Chondrocyte (in vitro differentiated cells): ENCODE measurements at places on chromosomes 1 and 21. TPM values are rescaled to one million over a fixed set of nuclear protein-coding genes. Genes with fewer than 3 reads are reported as not detected.

DRAXIN gene
- 0.17 to 0.29 TPM (median 0.18 TPM) in 3 replicates for total RNA-seq

LCE2B gene
- not detected in 3 replicates for total RNA-seq

FCRL1 gene
- not detected in 3 replicates for total RNA-seq

LCE7A gene
- not detected in 3 replicates for total RNA-seq

NR1I3 gene
- not detected in 3 replicates for total RNA-seq

SUSD4 gene
- total RNA-seq = 0.42 to 0.87 TPM (median 0.85 TPM) in 3 replicates

MROH9 gene
- total RNA-seq = 0.41 TPM in 1 of 3 replicates, not detected in the others

DNA sequence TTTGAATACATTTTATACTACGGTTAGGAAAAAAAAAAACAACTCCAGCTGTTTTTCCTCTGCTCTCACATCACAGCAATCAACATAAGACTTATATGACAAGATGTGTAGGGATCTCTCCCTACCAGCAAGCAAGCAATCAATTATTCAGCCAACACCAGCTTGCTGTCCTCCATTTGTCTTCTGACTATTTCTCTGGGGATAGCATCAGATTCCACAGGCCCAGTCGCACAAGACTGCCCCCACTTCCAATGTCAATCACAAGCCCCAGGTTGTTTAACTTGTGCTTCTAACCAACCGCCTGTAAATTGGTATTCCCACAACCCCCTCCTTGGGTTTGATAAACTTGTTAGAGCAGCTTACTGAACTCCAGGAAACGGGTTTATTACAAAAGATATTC lies 873.1 kb upstream of the TMPRSS15 start:
- no peak for DNase-seq

DNA sequence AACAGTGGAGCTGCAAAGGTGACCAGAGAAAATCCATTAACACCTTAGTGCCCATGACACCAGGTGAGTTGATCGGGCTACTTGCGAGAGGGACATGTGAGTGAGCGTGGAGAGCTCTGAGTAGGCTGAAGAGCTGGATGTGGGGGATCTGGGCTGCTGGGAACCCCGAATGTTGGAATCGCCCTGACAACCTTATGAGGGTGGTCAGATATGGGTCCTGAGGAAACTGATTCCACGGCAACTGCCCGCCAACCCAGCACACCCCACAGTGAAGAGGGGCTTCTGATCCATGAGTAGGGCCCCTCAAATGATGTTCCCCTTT lies 705 bp upstream of the QSOX1 start:
- DNase-seq = no peak

DNA sequence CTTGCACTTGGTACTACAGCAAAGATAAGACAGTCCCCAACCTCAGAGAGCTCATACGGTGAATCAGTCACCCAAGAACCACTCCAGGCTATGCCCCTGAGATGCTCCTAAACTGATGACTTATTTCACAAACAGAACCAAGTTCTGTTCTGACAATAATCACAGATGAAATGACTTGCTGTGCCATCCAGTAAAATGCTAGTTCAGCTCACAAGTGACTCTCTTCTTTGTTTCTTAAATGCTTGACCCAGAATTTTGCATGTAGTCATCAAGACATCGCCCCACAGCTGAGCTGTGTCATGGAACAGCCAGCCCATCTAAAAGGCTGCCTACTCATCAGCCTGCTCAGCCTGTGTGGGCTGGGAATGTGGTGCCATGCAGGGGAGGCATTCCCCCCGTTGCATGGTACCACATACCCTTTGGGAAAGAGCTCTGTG lies 6.1 kb upstream of the SLC19A2 start:
- DNase-seq = no peak

DNA sequence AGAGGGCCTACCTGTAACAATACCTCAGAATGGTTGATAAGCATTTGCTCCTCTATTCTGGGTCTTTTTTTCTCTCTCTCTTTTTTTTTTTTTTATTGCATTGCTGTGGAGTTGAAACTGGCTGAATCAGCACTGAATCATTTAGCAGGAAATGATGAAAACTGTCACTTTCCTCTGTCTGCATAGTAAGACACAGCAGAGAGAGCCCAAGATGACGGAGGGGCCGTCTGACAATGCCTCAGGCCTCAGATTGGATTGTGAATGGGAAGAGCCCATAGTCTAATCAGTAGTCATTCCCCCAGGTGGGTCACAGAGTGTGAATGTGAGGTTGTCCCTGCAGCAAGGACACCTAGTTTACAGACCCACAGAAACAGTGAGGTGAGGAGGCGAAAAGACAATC lies 193.2 kb upstream of the PLXNA2 start:
- no peak for DNase-seq

GRCh38 chr1:241423541-241424479 lies 66.8 kb upstream of the RGS7 start:
- DNase-seq = no peak

DNA sequence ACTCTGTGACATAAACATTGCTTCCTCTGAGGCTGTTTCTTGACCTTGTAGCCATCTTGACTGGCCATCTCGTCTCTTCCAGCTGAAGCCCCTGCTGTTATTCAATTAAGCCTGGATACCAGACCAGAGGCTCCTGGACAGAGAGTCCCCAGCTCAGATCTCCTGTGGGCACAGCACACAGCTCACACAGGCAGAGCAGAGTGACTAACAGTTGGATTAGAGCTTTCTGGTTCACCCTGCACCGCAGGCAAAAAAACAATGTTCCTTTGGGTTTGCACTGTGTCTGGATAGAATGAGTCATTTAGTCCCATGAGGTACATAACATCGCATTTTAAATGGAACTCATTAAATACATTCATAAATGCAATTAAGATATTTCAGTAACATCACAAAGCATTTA lies 33.4 kb upstream of the USH2A start:
- no peak for DNase-seq

GRCh38 chr1:212920896-212921295 lies 29.4 kb upstream of the VASH2 start:
- no peak for DNase-seq

GRCh38 chr1:236734141-236734765 lies 48.0 kb downstream of the ACTN2 start:
- DNase-seq = no peak

- no peak for DNase-seq
Observed at GRCh38 chr1:15090373-15090772, 63.2 kb upstream of the TMEM51 start.

- DNase-seq = no peak
Observed at GRCh38 chr1:32886004-32886827, at the start of gene HPCA. Gene HPCA (plus strand): TSS chr1:32886491. CDS start chr1:32888899, 2,408 bp downstream.

DNA sequence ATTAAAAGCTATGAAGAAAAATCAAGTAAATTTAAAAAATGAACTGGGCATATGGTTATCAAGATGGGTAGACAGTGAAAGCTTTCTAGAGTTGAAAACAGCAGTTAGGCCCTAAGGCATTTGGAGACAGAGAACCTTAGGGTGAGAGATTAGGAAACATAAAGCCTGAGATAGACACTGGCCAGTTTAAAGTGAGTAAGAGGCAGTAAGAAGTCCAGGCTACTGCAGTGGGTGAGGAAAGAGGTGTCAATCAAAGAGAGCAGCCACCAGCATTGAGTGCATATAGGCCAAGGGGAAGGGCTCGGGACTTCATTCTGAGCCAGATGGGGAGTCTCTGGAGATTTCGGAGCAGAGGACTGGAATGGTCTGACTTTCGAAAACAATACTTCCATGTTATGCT lies 1360.5 kb upstream of the ADGRL4 start:
- DNase-seq = no peak
